ENCODE measurements at places on chromosomes 1 and 21. TPM values are rescaled to one million over a fixed set of nuclear protein-coding genes. Genes with fewer than 3 reads are reported as not detected.

LCE2A gene
- total RNA-seq: not detected

RNF187 gene
- 37.7 TPM for total RNA-seq

RAB42 gene
- 2.1 TPM for total RNA-seq

PGBD5 gene
- total RNA-seq: not detected

ADAMTS5 gene
- 0.05 TPM for total RNA-seq

TEX38 gene
- not detected for total RNA-seq

PLPPR5 gene
- total RNA-seq: not detected

OPTC gene
- total RNA-seq: not detected

KIAA0040 gene
- total RNA-seq: 16.5 TPM

ICOSLG gene
- 1.0 TPM for total RNA-seq

EIF2D gene
- 59.4 TPM for total RNA-seq

PLA2G4A gene
- 6.8 TPM for total RNA-seq

SNRPE gene
- total RNA-seq: 111 TPM

RYR2 gene
- not detected for total RNA-seq

IQGAP3 gene
- 39.4 TPM for total RNA-seq

CHTOP gene
- 37.8 TPM for total RNA-seq

KLHDC9 gene
- 1.1 TPM for total RNA-seq

KISS1 gene
- 21.9 TPM for total RNA-seq

FAM151A gene
- total RNA-seq: not detected

LDLRAD1 gene
- not detected for total RNA-seq

WNT9A gene
- 0.20 TPM for total RNA-seq

PRRX1 gene
- not detected for total RNA-seq

C8B gene
- total RNA-seq: not detected
